ENCODE measurements at places on chromosomes 5 and 9. TPM values are rescaled to one million over a fixed set of nuclear protein-coding genes. Genes with fewer than 3 reads are reported as not detected.

The MEIKIN gene
- not detected for total RNA-seq

The PCDHB2 gene
- 0.21 TPM for total RNA-seq

The FBP2 gene
- total RNA-seq: not detected

The PRR16 gene
- total RNA-seq: not detected

The OSMR gene
- total RNA-seq: not detected

The KIF27 gene
- 2.0 TPM for total RNA-seq

The IL3 gene
- total RNA-seq: not detected

The NEUROG1 gene
- total RNA-seq: not detected

The CKMT2 gene
- not detected for total RNA-seq

The BAAT gene
- 1.3 TPM for total RNA-seq

The SV2C gene
- not detected for total RNA-seq

DNA sequence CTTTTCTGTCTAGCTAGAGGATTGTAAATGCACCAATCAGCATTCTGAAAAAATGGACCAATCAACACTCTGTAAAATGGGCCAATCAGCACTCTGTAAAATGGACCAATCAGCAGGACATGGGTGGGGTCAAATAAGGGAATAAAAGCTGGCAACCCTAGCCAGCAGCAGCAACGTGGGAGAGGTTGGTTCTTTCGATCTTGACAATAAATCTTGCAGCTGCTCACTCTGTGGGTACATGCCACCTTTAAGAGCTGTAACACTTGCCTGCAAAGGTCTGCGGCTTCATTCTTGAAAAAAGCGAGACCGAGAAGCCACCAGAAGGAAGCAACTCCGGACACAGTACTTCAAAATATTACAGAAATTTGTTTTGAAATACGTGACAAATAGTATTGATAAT is 424.6 kb upstream of the CDH9 start:
- no peak overlapping the region for H3K27ac ChIP-seq
- no peaks in the 10 kb centered on the region for H3K4me1 ChIP-seq

- H3K27ac ChIP-seq: no peak overlapping the region
- H3K4me1 ChIP-seq: no peaks in the 10 kb centered on the region
- DNase-seq: no peak
- no peaks in the 10 kb centered on the region for H3K27me3 ChIP-seq
- H3K36me3 ChIP-seq: no peaks in the 10 kb centered on the region
Measured at GRCh38 chr5:181109489-181110013, 21.4 kb downstream of the OR2V1 start.

DNA sequence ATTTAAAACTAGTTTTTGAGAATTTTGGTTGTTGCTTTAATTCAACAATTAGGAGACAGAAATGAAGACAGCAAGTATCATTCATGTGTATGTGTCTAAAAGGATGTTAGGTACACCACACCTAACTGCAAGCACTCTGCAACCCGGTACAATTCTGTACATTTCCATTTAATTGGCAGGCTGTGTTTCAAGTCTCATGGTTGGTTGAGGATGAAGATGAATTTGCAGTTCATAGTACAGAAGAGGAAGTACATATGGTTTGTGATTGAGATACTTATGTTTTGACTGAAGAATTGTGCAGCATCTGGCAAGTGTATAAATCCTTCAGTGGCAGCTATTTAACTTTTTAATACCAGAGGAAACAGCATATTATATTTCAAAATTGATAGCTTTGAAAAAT is 628.7 kb upstream of the ZNF608 start:
- no peaks in the 10 kb centered on the region for H3K4me1 ChIP-seq
- no peaks in the 10 kb centered on the region for H3K36me3 ChIP-seq
- no peaks in the 10 kb centered on the region for H3K27me3 ChIP-seq
- DNase-seq: no peak

DNA sequence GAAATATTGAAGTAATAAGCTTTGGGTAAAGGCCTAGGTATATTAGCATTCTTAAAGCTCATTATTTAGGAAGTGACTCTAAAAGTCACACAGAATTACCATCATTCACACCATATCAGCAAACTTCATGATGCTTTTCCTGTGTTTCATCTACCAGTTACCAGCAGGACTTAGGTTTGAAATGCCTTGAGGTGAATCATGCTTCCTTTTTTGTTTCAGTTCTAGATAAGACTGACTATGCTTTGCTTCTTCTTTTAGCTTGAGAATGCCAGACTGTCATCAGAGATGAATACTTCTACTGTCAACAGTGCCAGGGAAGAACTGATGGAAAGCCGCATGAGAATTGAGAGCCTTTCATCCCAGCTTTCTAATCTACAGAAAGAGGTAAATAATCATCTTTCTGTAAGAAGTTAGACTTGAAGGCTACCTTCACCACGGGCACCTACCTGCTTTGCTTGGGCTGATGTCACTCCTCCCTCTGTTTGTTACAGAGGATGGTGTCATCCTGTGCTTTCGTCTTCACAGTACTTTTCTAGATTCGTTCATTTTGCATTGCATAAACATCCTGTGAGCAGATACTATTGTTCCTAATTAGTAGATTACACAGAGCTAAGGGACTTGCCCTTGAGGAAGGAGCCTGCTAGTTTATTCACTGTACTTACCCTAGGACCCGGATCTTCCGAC is 34.7 kb downstream of the LMNB1 start:
- H3K4me3 ChIP-seq: no peak overlapping the region
- H3K4me1 ChIP-seq: no peaks in the 10 kb centered on the region
- no peaks in the 10 kb centered on the region for H3K27me3 ChIP-seq
- H3K36me3 ChIP-seq: 0 out of 2 replicates have a peak, but pooled peaks cover 3% of the 10 kb centered on the region
- DNase-seq: no peak

GRCh38 chr9:125391704-125392103 is 130.1 kb downstream of the GAPVD1 start:
- no peak for DNase-seq
- no peak overlapping the region for H3K4me3 ChIP-seq
- no peaks in the 10 kb centered on the region for H3K27me3 ChIP-seq
- no peak overlapping the region for H3K27ac ChIP-seq

GRCh38 chr9:34591248-34591916 is 1.9 kb upstream of the CNTFR start:
- no peaks in the 10 kb centered on the region for H3K36me3 ChIP-seq
- peaks cover 6% of the 10 kb centered on the region for H3K27me3 ChIP-seq
- H3K27ac ChIP-seq: no peak overlapping the region
- peak; percentile 81 for DNase-seq
- peak overlapping the region; percentile 49 for H3K4me3 ChIP-seq
- peaks cover 15% of the 10 kb centered on the region for H3K4me1 ChIP-seq

DNA sequence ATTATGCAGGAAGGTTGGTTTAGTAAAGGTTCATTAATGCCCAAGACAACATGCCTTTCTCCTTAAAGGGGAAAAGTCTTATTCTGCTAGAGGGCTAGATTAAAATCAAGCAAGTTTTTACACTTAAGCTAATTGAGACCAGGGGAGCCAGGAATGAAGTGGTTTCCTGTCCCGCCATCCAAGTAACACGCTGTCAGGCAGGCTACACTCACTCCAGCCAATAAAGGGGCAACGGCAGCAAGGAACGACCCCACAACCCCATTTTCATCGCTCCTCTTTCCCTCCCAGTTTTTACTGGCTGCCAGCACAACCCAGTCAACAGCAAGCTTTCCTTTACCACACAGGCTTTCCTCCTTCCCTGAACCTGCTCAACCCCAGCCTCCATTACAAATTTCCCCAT is 225.1 kb downstream of the DCP2 start:
- no peak overlapping the region for H3K27ac ChIP-seq
- DNase-seq: no peak
- H3K4me1 ChIP-seq: peaks cover 9% of the 10 kb centered on the region
- no peak overlapping the region for H3K4me3 ChIP-seq
- H3K27me3 ChIP-seq: no peaks in the 10 kb centered on the region

- no peaks in the 10 kb centered on the region for H3K4me1 ChIP-seq
- DNase-seq: peak; percentile 51
- no peak overlapping the region for H3K27ac ChIP-seq
- no peak overlapping the region for H3K4me3 ChIP-seq
- no peaks in the 10 kb centered on the region for H3K27me3 ChIP-seq
Measured at GRCh38 chr5:14351845-14352712, 208.9 kb downstream of the TRIO start.

GRCh38 chr9:27527702-27528075 is 1.9 kb downstream of the MOB3B start:
- peak overlapping the region; percentile 58 for H3K4me3 ChIP-seq
- H3K27me3 ChIP-seq: no peaks in the 10 kb centered on the region
- H3K27ac ChIP-seq: peak overlapping the region; percentile 57
- no peak for DNase-seq
- no peaks in the 10 kb centered on the region for H3K36me3 ChIP-seq
- no peaks in the 10 kb centered on the region for H3K4me1 ChIP-seq

GRCh38 chr9:128341435-128341849 is 1.1 kb downstream of the SLC27A4 start:
- H3K4me3 ChIP-seq: peak overlapping the region; percentile 91
- no peaks in the 10 kb centered on the region for H3K27me3 ChIP-seq

- H3K4me1 ChIP-seq: no peaks in the 10 kb centered on the region
- no peak overlapping the region for H3K27ac ChIP-seq
- H3K36me3 ChIP-seq: no peaks in the 10 kb centered on the region
- DNase-seq: no peak
- no peak overlapping the region for H3K4me3 ChIP-seq
Measured at GRCh38 chr9:78288214-78288892, 8.6 kb upstream of the PSAT1 start.

GRCh38 chr5:90957906-90958305 is 399.3 kb downstream of the ADGRV1 start:
- H3K27ac ChIP-seq: no peak overlapping the region
- DNase-seq: no peak
- no peaks in the 10 kb centered on the region for H3K36me3 ChIP-seq
- H3K4me1 ChIP-seq: no peaks in the 10 kb centered on the region
- H3K4me3 ChIP-seq: no peak overlapping the region

GRCh38 chr5:154690488-154690887 is 64.7 kb upstream of the LARP1 start:
- H3K27ac ChIP-seq: no peak overlapping the region
- H3K36me3 ChIP-seq: no peaks in the 10 kb centered on the region
- H3K4me1 ChIP-seq: no peaks in the 10 kb centered on the region
- no peak overlapping the region for H3K4me3 ChIP-seq
- DNase-seq: no peak
- H3K27me3 ChIP-seq: no peaks in the 10 kb centered on the region

- no peaks in the 10 kb centered on the region for H3K27me3 ChIP-seq
- H3K36me3 ChIP-seq: no peaks in the 10 kb centered on the region
- no peak overlapping the region for H3K27ac ChIP-seq
- no peak for DNase-seq
- H3K4me3 ChIP-seq: no peak overlapping the region
Measured at GRCh38 chr5:75667586-75667985, 49.7 kb downstream of the POC5 start.

DNA sequence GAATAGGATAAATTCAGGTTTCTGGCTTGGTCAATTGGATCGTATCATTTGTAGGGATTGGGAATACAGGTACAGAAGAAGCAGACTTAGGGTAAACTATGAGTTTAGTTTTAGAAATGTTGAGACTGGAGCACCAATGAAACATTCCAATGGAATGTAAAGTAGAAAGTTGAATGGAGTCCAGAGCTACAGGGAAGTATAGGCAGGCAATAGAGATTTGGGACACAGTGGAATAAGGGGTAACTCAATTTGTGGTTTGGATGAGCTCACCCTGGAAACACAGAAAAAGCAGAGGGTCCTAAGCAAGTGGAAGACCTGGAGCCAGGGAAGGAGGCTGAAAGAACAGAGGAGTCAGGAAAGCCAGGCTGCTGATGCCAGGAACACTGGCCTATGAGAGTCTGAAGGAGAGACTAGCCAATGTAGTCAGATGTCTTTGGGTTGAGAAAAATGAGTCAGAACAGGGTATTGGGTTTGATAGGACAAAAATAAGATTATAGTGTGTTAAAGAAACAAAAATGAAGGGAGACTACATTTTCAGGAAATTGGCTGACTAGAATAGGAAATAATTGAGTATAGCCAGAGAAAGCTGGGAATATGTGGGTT is 72.8 kb downstream of the STARD4 start:
- H3K27me3 ChIP-seq: no peaks in the 10 kb centered on the region
- no peak overlapping the region for H3K27ac ChIP-seq
- no peaks in the 10 kb centered on the region for H3K4me1 ChIP-seq
- H3K4me3 ChIP-seq: no peak overlapping the region
- no peak for DNase-seq
- no peaks in the 10 kb centered on the region for H3K36me3 ChIP-seq

GRCh38 chr5:160649304-160649703 is 202.7 kb downstream of the ATP10B start:
- no peaks in the 10 kb centered on the region for H3K36me3 ChIP-seq
- peak; percentile 23 for DNase-seq
- H3K4me1 ChIP-seq: no peaks in the 10 kb centered on the region
- no peak overlapping the region for H3K27ac ChIP-seq

- no peak overlapping the region for H3K4me3 ChIP-seq
- no peak overlapping the region for H3K27ac ChIP-seq
- H3K36me3 ChIP-seq: no peaks in the 10 kb centered on the region
- no peaks in the 10 kb centered on the region for H3K4me1 ChIP-seq
- no peak for DNase-seq
Measured at GRCh38 chr9:130570208-130570607, 9.2 kb upstream of the FUBP3 start.

DNA sequence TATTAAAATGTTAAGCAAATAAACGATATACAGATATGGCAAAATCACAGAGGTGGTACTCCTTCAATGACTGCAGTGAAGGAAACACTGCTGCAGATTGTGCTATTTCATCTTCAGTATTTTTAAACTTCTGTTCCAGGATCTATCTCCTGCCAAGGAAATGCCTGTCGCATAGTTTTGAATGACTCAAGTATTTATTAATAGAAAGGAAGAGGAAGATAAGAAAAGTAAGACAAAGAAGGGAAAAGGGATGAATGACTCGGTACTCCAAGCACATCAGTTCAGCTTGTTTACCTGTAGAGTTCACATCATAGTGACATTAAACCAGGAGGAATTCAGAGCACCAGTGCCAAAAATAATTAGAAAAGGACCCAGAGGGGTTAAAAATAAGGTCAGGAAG is 5.1 kb upstream of the GPX8 start:
- no peak overlapping the region for H3K27ac ChIP-seq
- DNase-seq: no peak
- no peaks in the 10 kb centered on the region for H3K36me3 ChIP-seq
- H3K4me3 ChIP-seq: no peak overlapping the region
- H3K27me3 ChIP-seq: no peaks in the 10 kb centered on the region

DNA sequence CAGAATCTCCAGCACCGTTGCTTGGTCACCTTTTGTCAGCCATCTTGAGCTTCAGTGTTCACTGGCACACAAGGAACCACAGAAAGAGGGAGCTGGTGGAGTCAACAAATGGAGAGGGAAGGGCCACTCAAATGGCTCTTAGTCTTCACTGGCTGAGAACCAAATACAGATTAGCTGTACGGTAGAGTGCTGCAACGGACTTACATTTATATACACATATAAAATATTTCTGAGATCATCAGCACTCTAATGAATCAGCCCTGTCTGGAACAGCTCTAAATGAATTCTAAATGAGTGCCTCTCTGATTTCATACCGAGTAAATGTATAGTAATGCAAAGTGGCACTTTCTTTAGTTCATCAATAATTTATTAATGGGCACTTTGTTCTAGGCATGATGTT is 24.8 kb downstream of the KCTD16 start:
- no peak overlapping the region for H3K4me3 ChIP-seq
- DNase-seq: no peak
- no peaks in the 10 kb centered on the region for H3K36me3 ChIP-seq
- H3K27ac ChIP-seq: no peak overlapping the region

Data from Caco-2 (cell line).